Stimulated activated CD8-positive, alpha-beta memory T cell treated with anti-CD3 and anti-CD28 coated beads, Interleukin-7, amount 100 ng/mL, for 24 hours (primary cell): ENCODE measurements at places on chromosomes 16 and 17.

GRCh38 chr16:59060207-59060606, 326.1 kb upstream of the GOT2 start:
- DNase-seq, result no peak

- no peak for DNase-seq
Measured at GRCh38 chr16:11501632-11502031, 85.1 kb downstream of the LITAF start.

DNA sequence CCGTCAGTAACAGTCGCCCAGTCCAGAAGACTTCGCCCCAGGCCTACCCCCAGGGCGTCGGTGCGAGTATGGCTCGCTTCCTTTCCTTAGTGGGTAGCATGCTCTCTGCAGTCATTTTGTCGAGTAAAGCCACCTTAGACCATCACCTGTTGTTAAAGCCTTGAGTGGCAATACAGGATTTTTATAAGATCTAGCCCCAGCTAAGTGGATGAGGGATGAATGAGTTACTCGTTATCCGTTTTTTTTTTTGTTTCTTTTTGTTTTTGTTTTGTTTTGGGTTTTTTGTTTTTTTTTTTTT, 322 bp upstream of the KLHL11 start:
- no peak for DNase-seq

- DNase-seq, result no peak
Measured at GRCh38 chr17:81489012-81489997, 23.3 kb downstream of the ACTG1 start.

- no peak for DNase-seq
Measured at GRCh38 chr16:16778332-16778731, 399.4 kb downstream of the NPIPA7 start.

- no peak for DNase-seq
Measured at GRCh38 chr16:55502801-55503366, 6.0 kb upstream of the LPCAT2 start.

DNA sequence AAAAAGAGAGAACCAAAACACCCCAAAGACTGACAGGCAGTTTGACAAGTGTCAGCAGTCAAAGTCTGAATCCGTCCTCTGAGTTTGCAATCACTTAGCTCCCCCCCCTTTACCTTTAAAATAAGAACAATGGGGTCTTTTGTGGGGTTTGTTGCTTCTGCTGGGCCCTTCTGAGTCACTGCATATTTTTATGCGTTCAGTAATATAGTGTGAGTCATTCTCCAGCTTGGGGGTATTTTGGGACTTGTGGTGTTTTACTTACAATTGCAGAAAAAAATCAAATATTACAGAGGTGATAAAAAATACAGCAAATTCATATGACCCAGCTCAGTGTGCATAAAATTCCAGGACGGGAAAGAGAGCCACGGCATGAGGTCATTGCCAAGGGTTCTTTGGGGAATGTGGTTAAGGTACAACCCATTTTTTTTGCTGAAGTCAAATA, 120.1 kb downstream of the CYLD start:
- DNase-seq, result no peak

GRCh38 chr17:5705876-5706576, 121.7 kb upstream of the NLRP1 start:
- no peak for DNase-seq

- no peak for DNase-seq
Measured at GRCh38 chr16:84443166-84443802, 61.2 kb downstream of the MEAK7 start.

- DNase-seq, result peak; percentile 55
Measured at GRCh38 chr16:88651276-88651988, 579 bp upstream of the CYBA start.

DNA sequence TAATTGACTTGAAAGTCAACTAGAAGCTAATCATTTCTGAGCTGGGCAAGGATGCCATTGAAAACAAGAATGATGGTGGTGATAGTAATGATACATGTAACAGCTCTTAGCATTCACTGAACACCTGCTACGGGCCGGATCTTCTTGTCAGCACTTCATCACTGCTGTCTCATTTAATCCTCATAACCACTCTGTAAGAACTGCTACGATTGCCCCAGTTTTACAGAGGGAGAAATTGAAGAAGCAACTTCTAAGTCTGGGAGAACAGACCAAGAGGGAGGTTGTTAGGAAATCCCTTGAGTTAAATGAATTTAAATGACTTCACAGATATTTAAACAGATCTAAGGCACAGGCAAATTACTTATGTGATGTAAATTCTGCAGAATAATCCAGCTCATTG, 7.0 kb upstream of the GAN start:
- DNase-seq, result no peak

DNA sequence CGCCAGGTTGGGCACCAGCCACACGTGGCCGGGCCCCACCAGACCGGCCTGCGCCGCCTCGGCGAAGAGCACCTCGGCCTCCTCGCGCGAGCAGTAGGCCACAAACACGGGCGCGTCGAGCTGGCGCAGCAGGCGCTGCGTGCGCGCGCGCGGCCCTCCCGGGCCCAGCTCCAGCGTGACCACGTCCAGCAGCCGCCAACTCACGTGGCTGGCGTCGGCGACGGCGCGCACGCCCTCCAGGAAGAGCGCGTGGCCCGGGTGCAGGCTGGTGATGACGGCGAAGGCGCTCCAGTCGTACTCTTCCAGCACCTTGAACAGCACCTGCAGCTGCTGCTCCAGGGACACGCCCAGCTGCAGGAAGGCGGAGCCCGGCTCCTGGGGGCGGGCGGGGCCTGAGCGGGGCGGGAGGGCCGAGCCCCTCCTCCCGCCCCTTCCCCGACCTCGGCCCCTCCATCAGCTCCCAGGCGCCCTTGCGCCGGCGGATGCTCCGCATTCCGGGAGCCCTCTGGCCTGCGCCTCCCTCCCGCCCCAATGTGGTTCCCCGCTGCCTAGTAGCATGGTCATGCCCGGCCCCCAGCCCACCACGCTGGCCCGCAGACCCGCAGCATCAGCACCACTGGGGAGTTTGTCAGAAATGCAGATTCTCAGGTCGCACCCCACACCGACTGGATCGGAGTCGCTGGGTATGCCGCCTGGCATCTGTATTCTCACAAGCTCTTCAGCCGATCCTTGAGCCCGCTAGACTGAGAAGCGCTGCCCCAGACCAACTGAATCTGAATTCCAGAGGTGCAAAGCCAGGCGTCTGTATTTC, 7.2 kb downstream of the GRIN2C start:
- DNase-seq, result peak; percentile 10

DNA sequence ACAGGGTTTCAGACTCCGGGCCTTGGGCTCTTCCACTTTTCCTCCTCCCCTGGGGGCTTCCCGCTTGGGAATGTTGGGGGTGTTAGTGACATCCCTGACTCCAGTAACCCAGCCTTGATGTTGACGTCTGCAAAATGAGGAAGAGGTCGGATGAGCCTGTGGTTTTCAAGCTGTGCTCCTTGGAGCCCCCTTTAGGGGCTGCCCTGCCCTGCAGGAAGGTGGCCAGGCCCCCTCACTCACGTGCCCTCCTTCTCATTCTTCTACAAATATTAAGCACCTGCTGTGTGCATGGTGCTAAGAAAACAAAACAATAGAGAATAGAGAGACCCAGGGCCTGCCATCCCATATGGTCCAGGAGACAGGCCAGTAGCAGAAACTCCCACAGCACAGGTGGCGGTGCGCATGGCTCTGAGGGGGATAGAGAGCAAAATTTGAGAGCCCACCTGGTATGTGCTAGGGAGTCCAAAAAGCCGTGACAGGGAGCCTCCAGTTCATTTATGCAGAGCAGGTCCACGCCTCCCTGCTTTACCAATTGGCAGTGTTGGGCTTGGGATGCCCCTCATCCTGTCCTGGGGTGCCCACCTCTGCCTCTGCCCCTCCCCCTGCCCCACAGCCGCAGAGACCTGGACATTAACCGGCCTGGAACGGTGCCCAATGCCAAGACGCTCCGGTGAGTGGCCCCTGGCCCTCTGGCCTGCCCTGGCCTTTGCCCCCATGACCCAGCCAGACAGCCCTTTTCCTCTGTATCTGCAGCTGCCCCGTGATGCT, 7.4 kb downstream of the NDRG4 start:
- DNase-seq, result no peak

GRCh38 chr17:4097165-4097960, 45.5 kb downstream of the ZZEF1 start:
- no peak for DNase-seq

- DNase-seq, result no peak
Measured at GRCh38 chr17:40110026-40110845, 9.8 kb upstream of the NR1D1 start.

- DNase-seq, result no peak
Measured at GRCh38 chr17:82154881-82155331, 56.9 kb upstream of the FASN start.

- no peak for DNase-seq
Measured at GRCh38 chr16:70294385-70295025, 4.5 kb upstream of the DDX19B start.

DNA sequence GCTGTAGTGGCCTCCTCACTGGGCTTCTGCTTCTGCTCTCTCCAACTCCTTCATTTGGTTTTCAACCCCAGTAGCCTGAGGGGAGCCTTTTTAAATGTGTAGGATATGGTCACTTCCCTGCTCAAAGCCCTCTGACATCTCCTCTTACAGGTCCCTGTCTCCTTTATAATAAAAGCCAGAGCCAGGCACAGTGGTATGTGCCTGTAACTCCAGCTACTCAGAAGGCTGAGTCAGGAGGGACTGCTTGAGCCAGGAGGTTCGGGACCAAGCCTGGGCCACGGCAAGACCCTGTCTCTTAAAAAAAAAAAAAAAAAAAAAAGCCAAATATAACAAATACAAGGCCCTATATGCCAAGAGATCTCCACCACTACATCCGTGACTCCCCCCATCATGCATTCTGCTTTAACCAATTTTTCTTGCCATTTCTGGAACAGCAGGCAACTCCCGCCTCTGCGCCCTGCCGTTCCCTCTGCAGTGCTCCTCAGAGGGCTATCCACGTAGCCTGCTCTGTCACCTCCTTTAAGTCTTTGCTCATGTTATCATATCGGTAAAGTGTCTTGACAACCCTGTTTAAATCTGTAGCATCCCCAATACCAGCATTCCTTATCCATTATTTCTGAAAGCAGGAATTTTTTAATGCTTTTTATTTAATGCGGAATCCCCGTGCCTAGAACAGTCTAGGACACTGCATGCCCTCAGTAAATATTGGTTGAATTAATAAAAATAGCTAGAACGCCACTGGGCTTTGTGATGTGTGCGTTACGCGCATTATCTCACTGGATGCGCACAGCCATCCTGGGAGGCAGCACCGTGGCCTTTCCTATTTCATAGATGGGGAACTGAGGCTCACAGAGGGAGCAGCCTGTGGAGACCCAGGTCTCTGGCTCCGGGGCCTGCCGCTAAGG, 9.5 kb downstream of the ZNF771 start:
- no peak for DNase-seq

DNA sequence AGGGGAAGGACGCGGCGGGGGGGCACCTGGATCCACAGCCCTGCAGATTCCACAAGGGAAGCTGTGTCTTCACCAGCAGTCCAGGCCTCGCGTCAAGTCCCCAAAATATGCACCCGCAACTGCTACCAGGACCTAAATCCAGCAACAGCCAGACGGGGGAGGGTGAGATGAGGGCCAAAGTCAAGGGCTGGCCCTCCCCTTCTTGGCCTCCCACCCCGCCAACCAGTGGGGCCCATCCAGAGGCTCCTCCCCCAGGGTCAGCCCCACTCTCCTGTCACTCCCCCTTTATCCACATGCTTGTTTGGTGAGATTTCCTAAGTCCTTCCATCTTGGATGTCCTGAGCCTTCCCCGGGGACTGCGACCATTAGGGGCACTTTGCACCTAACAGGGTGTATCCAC, 138.7 kb downstream of the ENGASE start:
- no peak for DNase-seq

DNA sequence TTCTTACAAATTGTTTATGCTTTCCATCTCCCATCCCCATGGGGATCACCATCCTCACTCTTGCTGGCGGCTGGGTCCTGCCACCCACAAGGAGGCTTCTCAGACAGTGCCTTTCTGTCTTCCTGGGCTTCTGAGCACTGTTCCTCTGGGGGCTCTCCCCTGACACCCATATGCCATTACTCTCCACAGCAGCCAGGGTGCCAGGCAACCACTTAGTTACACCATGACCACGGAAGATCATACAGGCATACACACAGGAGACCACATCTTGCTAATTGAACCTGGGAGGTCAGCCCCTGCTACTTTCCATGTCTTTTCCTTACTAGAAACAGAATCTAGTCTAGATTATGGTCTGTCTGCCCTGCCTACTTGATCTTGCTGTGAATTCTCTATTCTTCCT, 27.7 kb upstream of the HS3ST2 start:
- DNase-seq, result no peak

- DNase-seq, result no peak
Measured at GRCh38 chr17:19292377-19292711, 55.2 kb downstream of the EPN2 start.

- DNase-seq, result no peak
Measured at GRCh38 chr16:57186872-57187854, 1.0 kb downstream of the RSPRY1 start.

DNA sequence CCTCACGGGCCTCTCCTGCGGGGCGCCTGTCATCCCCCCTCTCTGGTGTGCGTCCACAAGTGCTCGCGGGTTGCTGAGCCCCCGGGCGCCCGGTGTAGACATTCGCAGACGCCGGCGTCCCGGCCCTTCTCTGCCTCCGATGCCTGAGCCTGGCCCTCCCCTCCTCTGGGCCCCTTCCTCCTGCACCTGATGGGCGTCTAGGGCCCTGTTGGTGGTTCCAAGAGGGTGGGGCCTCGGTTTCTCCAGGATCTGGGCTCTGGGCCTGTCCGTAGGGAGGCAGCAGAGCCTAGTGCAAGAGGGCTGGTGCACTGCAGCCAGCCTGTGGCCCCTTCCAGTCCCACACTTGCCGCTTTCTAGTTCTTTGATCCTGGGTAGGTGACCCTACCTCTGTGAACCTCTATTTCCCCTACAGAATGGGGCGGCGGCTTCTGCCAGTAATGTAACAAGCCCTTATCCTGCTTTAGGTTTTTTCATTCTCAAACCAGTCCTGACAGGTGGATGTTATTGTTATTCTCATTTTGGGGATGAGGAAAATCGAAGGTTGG, 623 bp downstream of the E4F1 start:
- DNase-seq, result no peak

GRCh38 chr17:4665027-4665426, 23.5 kb upstream of the ALOX15 start:
- DNase-seq, result no peak

DNA sequence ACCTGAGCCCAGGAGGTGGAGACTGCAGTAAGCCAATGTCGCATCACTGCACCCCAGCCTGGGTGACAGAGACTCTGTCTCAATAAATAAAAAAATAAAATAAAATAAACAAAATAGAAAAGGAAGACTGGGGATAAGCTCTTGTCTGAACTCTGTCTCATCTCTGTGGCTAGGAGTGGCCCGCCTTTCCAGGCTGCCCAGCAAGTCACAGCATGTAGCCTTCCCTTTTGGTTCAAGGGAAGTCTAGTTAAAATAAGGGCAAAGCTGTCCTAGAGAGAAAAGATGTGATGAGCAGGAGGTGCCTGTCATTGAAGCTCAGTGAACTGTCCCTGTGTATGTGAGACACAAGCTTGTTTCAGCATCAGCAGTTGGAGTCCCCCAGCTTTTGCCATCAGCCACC, 2.7 kb upstream of the GFAP start:
- no peak for DNase-seq

GRCh38 chr17:5184288-5184687, 7.4 kb downstream of the ZNF594 start:
- DNase-seq, result no peak
